Right atrium auricular region (tissue), 2 donors: ENCODE measurements at places on chromosomes 12 and 14. TPM values are rescaled to one million over a fixed set of nuclear protein-coding genes. Genes with fewer than 3 reads are reported as not detected.
A peak's percentile ranks its signal among the peaks of the same experiment; 100 is the strongest.

DNA sequence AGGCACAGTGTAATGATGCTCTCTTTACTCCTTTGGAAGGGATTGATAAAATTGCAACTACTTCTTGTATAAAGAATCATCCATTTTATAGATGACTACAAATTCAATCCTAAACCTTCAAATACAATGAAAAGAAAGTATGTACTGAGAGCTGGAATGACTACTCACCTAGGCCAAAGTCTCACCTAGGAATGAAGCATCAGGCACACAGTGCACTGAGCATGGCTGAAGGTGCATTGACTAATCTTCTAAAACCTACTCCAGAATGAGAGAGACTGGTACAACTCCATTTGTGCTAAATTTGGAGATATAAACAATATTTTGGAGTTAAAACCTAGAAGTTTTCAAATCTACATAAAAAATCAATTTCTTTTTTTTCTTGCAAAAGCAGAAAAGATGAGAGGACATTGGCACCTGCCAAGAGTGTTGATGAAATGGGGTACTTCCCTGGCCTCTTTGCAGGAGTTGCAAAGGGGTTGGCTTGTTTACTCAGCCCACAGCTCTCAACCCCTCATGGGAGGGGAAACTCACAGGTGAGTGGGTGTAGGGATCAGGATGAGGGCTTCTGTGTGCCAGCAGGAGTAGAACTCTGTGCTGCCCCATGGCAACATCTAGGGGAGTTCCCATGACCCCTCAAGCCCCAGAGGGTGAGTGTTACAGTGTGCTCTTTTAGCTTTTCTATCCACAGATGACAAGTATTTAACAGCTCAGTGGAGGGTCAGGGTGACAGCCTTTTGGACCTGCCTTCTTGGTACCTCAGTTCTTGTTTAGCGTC lies 31.3 kb downstream of the CLECL1 start:
- no peak overlapping the region for H3K27ac ChIP-seq
- no peak overlapping the region for H3K4me3 ChIP-seq
- no peaks in the 10 kb centered on the region for H3K36me3 ChIP-seq
- H3K4me1 ChIP-seq = peaks cover 22% of the 10 kb centered on the region
- DNase-seq = no peak
- no peaks in the 10 kb centered on the region for H3K27me3 ChIP-seq

IFT81 gene
- total RNA-seq = 7.5 TPM

ANKS1B gene
- total RNA-seq = 2.4 TPM

- DNase-seq = peak; percentile 86
- H3K4me1 ChIP-seq = no peaks in the 10 kb centered on the region
- no peak overlapping the region for H3K4me3 ChIP-seq
- peaks cover 35% of the 10 kb centered on the region for H3K36me3 ChIP-seq
These were observed 31.1 kb downstream of the SSH1 start for GRCh38 chr12:108826101-108826806.

DNA sequence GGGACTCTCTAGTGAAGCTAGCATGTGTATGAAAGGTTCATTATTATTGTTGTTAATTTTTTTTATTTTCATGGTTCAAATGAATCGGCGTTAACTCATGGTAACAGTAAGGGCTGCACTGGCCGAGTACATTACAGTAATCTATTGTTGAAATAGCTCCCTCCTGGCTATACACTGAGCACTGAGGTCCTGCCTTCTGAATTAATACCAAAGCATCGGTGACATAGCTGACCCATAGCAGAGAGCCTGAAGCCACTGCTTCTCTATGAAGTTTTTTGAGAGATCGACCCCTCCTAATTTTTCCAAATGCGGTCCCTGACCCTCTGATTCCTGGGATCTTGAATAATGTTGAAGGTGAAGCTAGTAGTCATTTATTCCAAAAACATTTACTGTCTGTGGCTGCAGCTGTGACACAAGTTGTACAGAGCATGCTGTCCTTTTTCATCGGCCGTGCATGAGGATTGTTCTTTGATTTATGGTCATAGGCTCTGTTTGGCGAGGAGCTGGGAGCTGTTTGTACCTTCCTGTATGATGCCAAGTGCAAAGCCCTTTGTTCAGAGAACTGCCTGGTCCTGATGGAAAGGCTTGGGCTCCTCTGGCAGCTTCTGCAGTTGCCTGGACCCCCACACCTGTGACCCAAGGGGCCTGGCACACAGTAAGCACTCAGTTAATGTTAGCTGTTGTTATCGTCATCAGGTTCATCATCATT lies 486.5 kb downstream of the EGLN3 start:
- no peak overlapping the region for H3K4me3 ChIP-seq
- H3K27me3 ChIP-seq = no peaks in the 10 kb centered on the region
- DNase-seq = no peak
- no peaks in the 10 kb centered on the region for H3K4me1 ChIP-seq
- no peaks in the 10 kb centered on the region for H3K36me3 ChIP-seq
- no peak overlapping the region for H3K27ac ChIP-seq

GRCh38 chr12:96237465-96238077 lies 43.4 kb downstream of the ELK3 start:
- H3K27me3 ChIP-seq = no peaks in the 10 kb centered on the region
- no peaks in the 10 kb centered on the region for H3K4me1 ChIP-seq
- peak; percentile 91 for DNase-seq
- H3K36me3 ChIP-seq = no peaks in the 10 kb centered on the region
- H3K27ac ChIP-seq = peak overlapping the region; percentile 82
- no peak overlapping the region for H3K4me3 ChIP-seq

P2RX2 gene
- not detected for total RNA-seq

DNA sequence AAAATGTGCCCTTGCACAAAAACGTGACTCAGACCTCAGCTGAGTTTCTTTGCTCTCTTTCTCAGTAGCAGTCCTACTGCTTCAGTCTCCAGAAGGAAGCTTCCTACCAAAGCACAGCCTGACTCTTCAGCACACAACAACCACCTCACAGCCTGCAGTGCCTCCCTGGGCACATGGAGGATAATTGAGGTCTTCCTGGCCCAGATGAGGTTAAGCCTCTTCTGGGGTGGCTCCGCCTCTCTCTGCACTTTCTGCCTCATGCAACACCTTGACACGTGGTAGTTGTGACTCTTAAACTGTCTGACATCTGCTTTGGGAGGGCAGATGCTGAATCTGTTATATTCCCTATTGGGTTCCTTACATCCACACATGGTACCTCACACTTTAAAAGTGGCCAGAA lies 33.8 kb downstream of the GIT2 start:
- no peak for DNase-seq
- H3K27ac ChIP-seq = no peak overlapping the region
- no peak overlapping the region for H3K4me3 ChIP-seq
- H3K4me1 ChIP-seq = no peaks in the 10 kb centered on the region

DNA sequence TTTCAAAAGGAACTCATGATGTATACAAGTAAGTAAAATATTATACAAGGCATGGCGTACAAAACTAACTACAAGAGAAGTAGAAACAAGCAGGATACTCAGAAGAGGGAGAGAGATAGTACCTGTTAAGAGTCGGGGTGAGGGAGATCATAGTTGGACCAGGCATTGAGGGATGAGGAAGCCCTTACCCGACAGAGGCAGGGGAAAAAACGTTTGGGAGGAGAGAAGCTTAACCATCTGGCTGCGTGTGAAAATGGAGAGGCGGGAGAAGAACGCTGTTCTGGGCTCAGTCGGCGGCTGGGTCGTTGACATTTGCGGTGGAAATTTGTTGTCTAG lies 575 bp upstream of the FMNL3 start:
- no peak overlapping the region for H3K27ac ChIP-seq
- H3K4me3 ChIP-seq = no peak overlapping the region
- H3K36me3 ChIP-seq = no peaks in the 10 kb centered on the region
- H3K27me3 ChIP-seq = no peaks in the 10 kb centered on the region

CCDC38 gene
- not detected for total RNA-seq

- no peak overlapping the region for H3K4me3 ChIP-seq
- H3K4me1 ChIP-seq = no peaks in the 10 kb centered on the region
- no peaks in the 10 kb centered on the region for H3K27me3 ChIP-seq
- DNase-seq = no peak
- H3K36me3 ChIP-seq = no peaks in the 10 kb centered on the region
These were observed 208.1 kb downstream of the PHLDA1 start for GRCh38 chr12:75823475-75823874.

DACT1 gene
- 3.5 TPM for total RNA-seq

- peaks cover 6% of the 10 kb centered on the region for H3K4me1 ChIP-seq
- no peaks in the 10 kb centered on the region for H3K36me3 ChIP-seq
- H3K27ac ChIP-seq = no peak overlapping the region
- no peak for DNase-seq
- no peaks in the 10 kb centered on the region for H3K27me3 ChIP-seq
These were observed 158.3 kb downstream of the KIF26A start for GRCh38 chr14:104296388-104297312.

CEBPE gene
- not detected for total RNA-seq

PLEKHA5 gene
- 59.4 TPM for total RNA-seq

ADIPOR2 gene
- total RNA-seq = 23.3 TPM

TSHR gene
- not detected for total RNA-seq

GRCh38 chr14:75549169-75549568 lies 26.9 kb downstream of the BATF start:
- H3K4me1 ChIP-seq = peaks cover 4% of the 10 kb centered on the region
- no peaks in the 10 kb centered on the region for H3K36me3 ChIP-seq
- no peaks in the 10 kb centered on the region for H3K27me3 ChIP-seq
- no peak for DNase-seq

APOF gene
- not detected for total RNA-seq

FGD6 gene
- 16.9 TPM for total RNA-seq

SLC39A9 gene
- 37.5 TPM for total RNA-seq

TMEM30B gene
- total RNA-seq = 2.0 TPM

ARID2 gene
- 13.7 TPM for total RNA-seq

DNA sequence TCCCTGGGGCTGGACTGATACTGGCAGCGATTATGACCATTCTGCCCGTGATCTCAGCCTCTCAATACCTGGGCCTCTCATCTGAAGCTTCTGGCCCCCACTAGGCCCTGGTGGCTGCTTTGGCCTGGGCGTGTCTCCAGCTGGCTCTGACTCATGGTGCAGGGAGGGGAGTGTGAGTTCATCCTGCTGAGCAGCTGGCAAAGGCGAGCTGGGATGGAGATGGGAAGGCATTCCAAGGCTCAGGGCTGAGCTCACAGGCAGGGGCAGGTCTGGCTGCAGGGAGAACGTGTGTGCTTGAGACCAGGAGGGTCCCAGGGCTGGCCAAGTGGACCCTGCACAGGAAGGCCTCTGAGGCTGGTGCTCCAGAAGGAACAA lies 221.8 kb downstream of the TMEM121 start:
- H3K4me3 ChIP-seq = no peak overlapping the region
- no peaks in the 10 kb centered on the region for H3K36me3 ChIP-seq
- no peaks in the 10 kb centered on the region for H3K27me3 ChIP-seq
- H3K4me1 ChIP-seq = no peaks in the 10 kb centered on the region
- H3K27ac ChIP-seq = no peak overlapping the region
- DNase-seq = no peak

GRCh38 chr12:28343713-28344112 lies 153.5 kb downstream of the CCDC91 start:
- no peaks in the 10 kb centered on the region for H3K36me3 ChIP-seq
- no peaks in the 10 kb centered on the region for H3K27me3 ChIP-seq
- DNase-seq = no peak
- no peak overlapping the region for H3K4me3 ChIP-seq
- no peaks in the 10 kb centered on the region for H3K4me1 ChIP-seq

DNA sequence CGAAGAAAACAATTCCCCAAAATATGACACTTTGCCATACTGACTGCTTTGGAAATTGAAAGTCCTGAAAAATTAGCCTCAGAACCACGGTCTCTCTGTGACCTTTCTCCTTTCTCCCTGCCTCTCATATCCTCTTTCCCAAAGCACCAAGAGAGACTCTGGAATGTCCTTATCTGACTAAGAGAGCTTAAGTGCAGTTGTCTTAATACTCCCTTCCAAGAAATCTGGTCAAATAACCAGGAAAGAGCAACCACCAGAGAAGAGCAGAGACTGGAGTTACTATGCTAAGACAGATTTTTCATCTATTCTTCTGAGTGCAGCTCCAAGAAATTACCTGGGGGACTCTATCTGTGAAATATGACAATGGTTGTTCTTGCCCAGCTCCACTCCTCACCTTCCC lies 10.5 kb upstream of the BTG1 start:
- H3K4me1 ChIP-seq = no peaks in the 10 kb centered on the region
- no peak overlapping the region for H3K4me3 ChIP-seq
- no peak overlapping the region for H3K27ac ChIP-seq
- no peaks in the 10 kb centered on the region for H3K36me3 ChIP-seq
- no peak for DNase-seq

CELA1 gene
- not detected for total RNA-seq

DNA sequence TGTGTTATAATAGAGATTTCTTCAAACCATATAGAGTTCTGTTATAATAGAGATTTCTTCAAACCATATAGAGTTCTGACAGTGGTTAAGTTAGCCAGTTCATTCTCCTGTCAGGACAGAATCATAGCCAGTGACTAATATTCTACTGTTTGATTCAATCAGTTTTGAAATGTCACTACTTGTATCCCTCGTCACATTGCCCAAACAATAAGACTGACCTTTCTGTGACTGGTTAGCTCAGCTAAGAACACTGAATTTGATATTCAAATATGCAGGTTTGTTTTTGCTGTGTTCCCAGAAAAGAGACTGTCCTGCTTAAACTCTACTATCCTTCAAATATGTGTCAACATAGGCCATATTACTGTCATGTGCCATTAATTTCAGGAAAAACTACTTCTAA lies 74.4 kb downstream of the ALG10B start:
- no peaks in the 10 kb centered on the region for H3K36me3 ChIP-seq
- DNase-seq = no peak
- no peak overlapping the region for H3K4me3 ChIP-seq
- no peaks in the 10 kb centered on the region for H3K27me3 ChIP-seq

GRCh38 chr14:101474563-101475455 lies 86.5 kb upstream of the DIO3 start:
- no peak overlapping the region for H3K4me3 ChIP-seq
- H3K27me3 ChIP-seq = no peaks in the 10 kb centered on the region
- no peak for DNase-seq
- no peaks in the 10 kb centered on the region for H3K4me1 ChIP-seq
- H3K36me3 ChIP-seq = no peaks in the 10 kb centered on the region

DNA sequence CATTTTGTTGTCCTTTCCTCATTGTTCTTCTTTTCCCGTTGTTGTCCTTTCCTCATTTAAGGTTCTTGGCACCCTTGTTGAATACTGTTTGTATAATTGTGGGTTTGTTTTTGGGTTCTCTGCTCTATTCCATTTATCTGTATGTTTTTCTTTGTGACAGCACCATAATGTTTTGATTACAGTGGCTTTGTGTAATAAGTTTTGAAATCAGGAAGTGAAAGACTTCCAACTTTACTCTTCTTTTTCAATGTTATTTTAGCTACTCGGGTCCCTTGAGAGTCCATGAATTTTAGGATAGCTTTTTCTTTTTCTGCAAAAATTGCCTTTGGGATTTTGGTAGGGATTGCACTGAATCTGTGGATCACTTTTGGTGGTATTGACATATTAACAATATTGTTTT lies 28.1 kb downstream of the ETNK1 start:
- H3K4me1 ChIP-seq = no peaks in the 10 kb centered on the region
- no peaks in the 10 kb centered on the region for H3K36me3 ChIP-seq
- H3K4me3 ChIP-seq = no peak overlapping the region
- no peak overlapping the region for H3K27ac ChIP-seq

DNA sequence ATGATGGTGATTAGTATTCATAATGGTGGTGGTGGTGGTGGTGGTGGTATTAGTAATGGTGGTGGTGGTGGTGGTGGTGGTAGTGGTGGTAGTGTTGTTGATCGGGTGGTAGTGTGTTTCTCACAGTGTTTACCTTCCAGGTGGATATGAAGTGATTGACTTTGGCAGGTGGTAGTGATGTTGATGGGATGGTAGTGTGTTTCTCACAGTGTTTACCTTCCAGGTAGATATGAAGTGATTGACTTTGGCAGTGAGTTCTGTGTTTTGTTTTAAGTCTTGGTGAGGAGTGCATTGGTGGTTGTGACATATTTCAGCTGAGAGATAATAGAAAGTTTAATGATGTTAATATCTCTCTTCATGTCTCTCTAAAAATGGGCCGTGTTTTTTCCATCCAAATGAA lies 189.4 kb downstream of the TMTC2 start:
- H3K27me3 ChIP-seq = no peaks in the 10 kb centered on the region
- H3K36me3 ChIP-seq = no peaks in the 10 kb centered on the region
- no peak for DNase-seq
- H3K4me1 ChIP-seq = no peaks in the 10 kb centered on the region
- H3K27ac ChIP-seq = no peak overlapping the region

LLPH gene
- total RNA-seq = 7.0 TPM
